ENCODE measurements at places on chromosomes 5 and 9.

DNA sequence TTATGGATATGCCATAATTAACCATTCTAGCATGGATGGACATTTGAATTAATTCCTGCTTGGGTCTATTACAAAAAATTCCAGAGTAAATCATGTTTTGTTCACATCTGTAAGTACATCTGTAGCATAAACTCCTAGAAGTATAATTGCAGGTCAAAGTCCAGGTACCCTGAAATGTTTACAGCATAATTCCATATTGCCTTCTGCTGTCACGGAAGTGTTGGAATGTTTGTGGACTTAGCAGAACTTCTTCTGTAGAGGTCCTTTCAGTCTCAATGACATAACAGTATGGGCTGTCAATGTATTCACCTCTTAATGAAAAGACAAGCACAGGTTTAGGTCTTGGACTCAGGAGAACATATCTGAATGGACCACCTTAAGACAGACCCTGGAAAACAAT, 1.8 kb downstream of the FAM240B start:
- no peak overlapping the region for H3K4me3 ChIP-seq
- H3K4me1 ChIP-seq: no peaks in the 10 kb centered on the region
- H3K36me3 ChIP-seq: no peaks in the 10 kb centered on the region
- no peak for DNase-seq
- no peaks in the 10 kb centered on the region for H3K27me3 ChIP-seq
- no peak overlapping the region for H3K27ac ChIP-seq

DNA sequence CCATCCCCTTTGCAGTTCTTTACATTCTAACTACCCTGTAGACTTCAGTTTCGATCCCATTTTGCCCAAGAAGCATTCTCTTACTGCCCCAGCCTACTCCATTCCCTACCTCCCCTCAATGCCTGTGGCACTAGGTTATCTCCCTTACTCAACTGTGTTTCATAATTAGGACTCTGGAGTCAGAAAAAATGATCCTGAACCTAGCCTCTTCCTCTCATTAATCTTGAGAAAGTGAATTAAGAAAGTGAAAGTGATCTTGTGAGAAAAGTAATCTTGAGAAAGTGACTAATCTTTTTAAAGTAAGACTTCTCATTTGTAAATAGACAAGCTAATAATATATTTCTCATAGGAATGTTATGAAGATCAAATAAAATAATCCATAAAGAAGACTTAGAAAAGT, 444.0 kb upstream of the TRPC7 start:
- no peaks in the 10 kb centered on the region for H3K27me3 ChIP-seq
- DNase-seq: no peak
- no peak overlapping the region for H3K4me3 ChIP-seq

GRCh38 chr5:69444127-69444754, 29.3 kb downstream of the MARVELD2 start:
- H3K4me3 ChIP-seq: no peak overlapping the region
- no peak for DNase-seq
- no peaks in the 10 kb centered on the region for H3K4me1 ChIP-seq
- H3K27me3 ChIP-seq: no peaks in the 10 kb centered on the region

DNA sequence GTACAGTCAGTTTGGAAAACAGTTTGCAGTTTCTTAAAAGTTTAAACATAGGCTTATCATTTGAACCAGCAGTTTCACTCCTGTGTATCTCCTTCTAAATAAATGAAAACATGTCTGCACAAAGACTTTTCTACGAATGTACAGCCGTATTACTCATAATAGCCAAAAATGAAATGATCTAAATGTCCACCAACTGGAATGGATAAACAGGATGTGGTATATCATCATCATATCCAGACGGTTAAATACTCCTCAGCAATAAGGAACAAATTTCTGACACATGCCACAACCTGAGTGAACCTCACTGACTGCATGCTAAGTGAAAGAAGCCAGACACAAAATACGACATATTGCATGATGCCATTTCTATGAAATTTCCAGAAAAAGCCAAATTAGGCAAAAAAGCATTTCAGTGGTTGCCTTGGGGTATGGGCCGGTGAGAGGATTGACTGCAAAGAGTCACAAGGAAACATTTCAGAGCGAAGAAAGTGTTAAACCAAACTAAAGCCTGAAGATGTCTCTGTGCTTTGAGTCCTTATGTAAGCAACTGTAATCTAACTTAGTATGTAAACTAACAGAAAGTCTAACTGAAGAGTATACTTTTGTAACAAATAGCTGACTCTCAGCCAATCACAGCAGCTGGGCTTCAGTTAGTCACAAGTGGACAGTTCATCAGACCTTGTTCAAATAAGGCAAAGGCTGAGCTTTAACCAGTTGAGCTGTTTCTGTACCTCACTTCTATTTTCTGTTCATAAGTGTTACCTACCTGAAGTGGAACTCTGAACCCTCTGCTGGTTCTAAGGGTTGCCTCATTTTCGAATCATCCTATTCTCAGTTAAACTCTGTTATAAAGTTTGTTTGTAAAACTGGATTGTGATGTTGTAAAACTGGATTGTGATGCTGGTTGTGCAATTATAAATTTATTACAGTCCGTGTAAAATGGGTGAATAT, 65.2 kb downstream of the TRIO start:
- no peak overlapping the region for H3K27ac ChIP-seq
- peaks cover 27% of the 10 kb centered on the region for H3K4me1 ChIP-seq
- H3K27me3 ChIP-seq: no peaks in the 10 kb centered on the region
- no peak for DNase-seq
- H3K4me3 ChIP-seq: no peak overlapping the region

DNA sequence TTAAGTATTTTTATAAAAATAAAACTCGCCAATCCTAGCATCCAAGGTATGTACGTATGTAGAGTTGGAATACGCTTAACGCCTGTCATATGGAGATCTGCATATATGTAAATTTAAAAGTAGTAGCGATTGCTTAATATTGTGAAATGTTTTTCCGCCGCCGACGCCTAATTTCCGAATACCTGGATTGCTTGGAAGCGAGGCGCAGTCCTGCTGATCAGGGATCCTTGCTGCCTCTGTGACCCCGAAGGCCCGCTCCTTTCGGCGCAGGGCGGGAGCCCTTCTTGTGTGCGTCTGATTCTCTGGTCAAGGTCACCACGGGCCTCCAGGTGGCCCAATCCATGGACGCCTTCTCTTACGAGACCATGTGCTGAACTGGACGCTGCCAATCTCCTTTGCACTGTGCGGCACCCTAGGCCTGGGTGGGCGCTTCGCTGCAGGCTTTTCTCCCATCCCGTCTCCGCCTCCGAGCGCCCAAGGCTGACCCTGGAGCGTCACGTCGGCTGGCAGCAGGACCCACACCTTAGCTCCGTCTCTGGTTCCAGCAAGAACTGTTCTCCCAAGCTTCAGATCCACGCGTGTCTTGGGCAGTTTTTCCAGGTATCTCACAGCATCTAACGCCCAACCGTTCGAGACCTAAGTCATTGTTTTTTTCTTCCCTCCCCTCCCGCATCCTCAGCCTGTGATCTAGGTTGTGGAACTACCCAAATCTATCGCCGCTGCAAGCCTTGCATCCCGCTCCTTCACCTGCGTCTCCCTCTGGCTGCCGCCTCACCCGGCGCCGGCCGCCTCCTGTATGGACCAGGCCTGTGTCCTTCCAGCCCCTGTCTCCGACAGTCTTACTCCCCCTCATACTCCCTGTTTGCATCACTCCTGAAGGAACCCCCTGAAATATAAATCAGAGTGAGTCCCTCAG, 3.6 kb upstream of the TRIM41 start:
- H3K4me3 ChIP-seq: no peak overlapping the region
- no peak overlapping the region for H3K27ac ChIP-seq
- peaks cover 19% of the 10 kb centered on the region for H3K4me1 ChIP-seq
- H3K36me3 ChIP-seq: no peaks in the 10 kb centered on the region
- peak; percentile 2 for DNase-seq

DNA sequence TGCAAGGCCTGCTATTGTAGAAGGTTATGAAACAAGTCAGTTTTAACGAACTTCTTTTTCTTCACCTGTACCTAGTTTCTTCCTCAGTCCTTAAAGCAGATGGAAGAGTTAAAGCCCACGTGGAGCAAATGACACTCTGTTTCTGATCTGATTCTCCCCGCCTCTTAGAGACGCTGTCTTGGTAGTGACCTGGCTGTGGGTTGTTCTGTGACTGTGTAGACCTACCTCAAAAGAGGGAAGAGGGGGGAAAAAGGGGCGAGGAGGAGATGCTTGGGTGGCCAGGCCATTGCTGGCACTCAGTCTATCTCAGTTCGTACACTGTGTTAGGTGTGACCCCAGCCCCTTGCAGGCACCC, 610 bp downstream of the GFRA3 start:
- no peak overlapping the region for H3K27ac ChIP-seq
- no peaks in the 10 kb centered on the region for H3K36me3 ChIP-seq
- no peak for DNase-seq
- no peaks in the 10 kb centered on the region for H3K27me3 ChIP-seq
- no peak overlapping the region for H3K4me3 ChIP-seq

DNA sequence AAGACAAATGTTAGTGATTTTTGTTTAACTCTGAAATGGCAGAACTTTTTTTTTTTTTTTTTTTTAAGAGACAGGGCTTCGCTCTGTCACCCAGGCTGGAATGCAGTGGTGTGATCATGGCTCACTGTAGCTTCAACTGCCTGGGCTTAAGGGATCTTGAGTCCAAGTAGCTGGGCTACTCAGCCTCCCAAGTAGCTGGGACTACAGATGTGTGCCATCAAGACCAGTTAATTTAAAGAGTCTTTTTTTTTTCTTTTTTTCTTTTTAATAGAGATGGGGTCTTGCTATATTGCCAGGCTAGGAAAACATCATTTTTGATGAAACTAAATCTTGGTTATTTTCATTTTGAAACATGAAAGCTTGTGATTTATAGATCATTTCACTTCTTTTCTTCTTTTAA, 91.6 kb upstream of the PTCH1 start:
- no peaks in the 10 kb centered on the region for H3K36me3 ChIP-seq
- H3K4me1 ChIP-seq: no peaks in the 10 kb centered on the region
- H3K27ac ChIP-seq: no peak overlapping the region
- no peak overlapping the region for H3K4me3 ChIP-seq
- H3K27me3 ChIP-seq: no peaks in the 10 kb centered on the region

GRCh38 chr5:43017428-43017815, 22.7 kb downstream of the ANXA2R start:
- peak overlapping the region; percentile 98 for H3K27ac ChIP-seq
- H3K27me3 ChIP-seq: no peaks in the 10 kb centered on the region
- H3K36me3 ChIP-seq: no peaks in the 10 kb centered on the region
- no peak for DNase-seq
- peaks cover 12% of the 10 kb centered on the region for H3K4me1 ChIP-seq

GRCh38 chr5:159851053-159851452, 65.2 kb upstream of the ADRA1B start:
- H3K27ac ChIP-seq: no peak overlapping the region
- no peaks in the 10 kb centered on the region for H3K4me1 ChIP-seq
- H3K27me3 ChIP-seq: no peaks in the 10 kb centered on the region
- DNase-seq: no peak

- no peak for DNase-seq
- H3K36me3 ChIP-seq: no peaks in the 10 kb centered on the region
- H3K4me1 ChIP-seq: no peaks in the 10 kb centered on the region
- no peaks in the 10 kb centered on the region for H3K27me3 ChIP-seq
Observed at GRCh38 chr5:81017320-81017719, 57.2 kb downstream of the RASGRF2 start.

- H3K27me3 ChIP-seq: no peaks in the 10 kb centered on the region
- no peaks in the 10 kb centered on the region for H3K4me1 ChIP-seq
- no peak for DNase-seq
- no peak overlapping the region for H3K27ac ChIP-seq
Observed at GRCh38 chr5:96189028-96189826, 227.6 kb upstream of the ELL2 start.

- no peak overlapping the region for H3K27ac ChIP-seq
- H3K4me3 ChIP-seq: no peak overlapping the region
- no peaks in the 10 kb centered on the region for H3K36me3 ChIP-seq
- no peaks in the 10 kb centered on the region for H3K27me3 ChIP-seq
- DNase-seq: no peak
Observed at GRCh38 chr5:3602785-3603502, 7.3 kb downstream of the IRX1 start.

DNA sequence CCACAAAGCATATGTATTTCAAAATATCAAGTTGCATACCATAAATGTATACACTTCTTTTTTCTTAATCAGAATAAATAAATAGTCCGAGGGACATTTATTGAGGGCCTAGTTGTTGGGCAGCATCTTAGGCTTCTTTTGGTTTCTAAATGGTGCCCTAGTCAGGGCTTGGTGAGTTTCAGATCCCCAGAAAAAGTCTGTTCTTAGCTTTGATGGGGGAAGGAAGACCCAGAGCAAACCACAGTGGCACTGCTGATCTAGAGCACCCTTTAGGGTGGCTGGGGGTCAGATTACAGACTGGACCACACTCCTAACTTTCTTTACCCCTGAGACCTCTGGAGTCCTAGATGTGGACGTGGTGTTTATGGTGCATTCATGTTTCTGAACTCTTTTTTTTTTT, 97.8 kb downstream of the C9orf152 start:
- H3K27me3 ChIP-seq: no peaks in the 10 kb centered on the region
- peak; percentile 82 for DNase-seq
- peaks cover 66% of the 10 kb centered on the region for H3K4me1 ChIP-seq
- no peaks in the 10 kb centered on the region for H3K36me3 ChIP-seq

DNA sequence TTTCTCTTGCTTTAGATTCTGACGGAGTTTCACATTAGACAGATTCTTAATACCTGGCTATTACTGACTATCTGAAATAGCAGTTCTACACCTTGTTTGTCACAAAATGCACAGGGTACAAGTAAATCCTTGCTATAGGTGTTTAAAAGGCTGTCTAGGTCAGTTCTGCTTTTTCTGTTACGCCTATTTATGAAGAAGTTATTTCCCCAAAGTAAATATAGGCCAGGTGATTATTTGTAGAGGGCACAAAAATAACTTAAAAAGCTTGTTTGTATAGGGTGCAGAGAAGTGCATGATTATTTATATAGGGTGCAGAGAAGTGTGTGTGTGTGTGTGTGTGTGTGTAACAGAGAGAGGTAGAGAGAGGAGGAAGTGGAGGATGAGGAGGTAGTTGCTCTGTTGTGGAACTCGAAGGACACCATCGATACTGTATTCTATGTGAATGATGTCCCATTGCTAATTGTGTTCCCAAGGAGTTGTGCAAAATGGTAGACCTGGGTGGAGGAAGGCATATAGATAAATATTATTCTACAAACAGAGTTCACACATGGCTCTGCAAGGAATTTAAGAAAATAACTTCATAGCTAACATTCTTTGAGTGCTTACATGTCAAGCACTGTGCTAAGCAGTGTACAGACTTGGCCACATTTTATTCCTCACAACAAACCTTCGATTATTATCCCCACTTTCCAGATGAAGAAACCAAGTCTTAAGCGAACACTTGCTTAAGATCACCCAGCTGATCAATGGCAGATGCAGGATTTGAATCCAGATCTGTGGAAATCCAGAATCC, 96.3 kb upstream of the EQTN start:
- no peak overlapping the region for H3K27ac ChIP-seq
- no peaks in the 10 kb centered on the region for H3K36me3 ChIP-seq
- no peaks in the 10 kb centered on the region for H3K27me3 ChIP-seq
- DNase-seq: no peak
- H3K4me3 ChIP-seq: no peak overlapping the region

- no peak for DNase-seq
- peaks cover 59% of the 10 kb centered on the region for H3K4me1 ChIP-seq
- no peak overlapping the region for H3K27ac ChIP-seq
- peaks cover 12% of the 10 kb centered on the region for H3K36me3 ChIP-seq
- no peak overlapping the region for H3K4me3 ChIP-seq
Observed at GRCh38 chr5:135393229-135393628, 5.8 kb downstream of the MACROH2A1 start.

Data from MM.1S (cell line).